Effector CD4-positive, alpha-beta T cell (primary cell): ENCODE measurements at places on chromosomes 7 and 10.

DNA sequence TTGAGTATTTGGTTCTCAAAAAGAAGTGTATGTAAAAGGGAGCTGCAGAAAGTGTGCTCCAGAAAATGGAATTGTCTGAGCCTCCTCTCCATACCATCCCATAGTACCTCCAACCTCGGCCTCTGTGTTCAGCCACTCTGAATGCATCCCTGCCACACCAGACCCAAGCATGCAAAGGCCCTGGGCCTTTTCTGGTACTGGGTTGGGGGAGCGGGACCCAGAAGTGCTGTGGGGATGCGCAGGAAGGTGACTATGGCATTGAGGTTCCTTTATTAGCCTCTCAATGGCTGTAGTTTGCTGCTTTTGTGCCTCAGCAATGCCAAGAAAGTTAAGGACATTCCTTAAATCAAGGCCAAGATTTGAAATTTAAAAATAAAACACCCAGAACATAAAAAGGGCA, 2.1 kb upstream of the KCNMA1 start:
- no peak for DNase-seq

DNA sequence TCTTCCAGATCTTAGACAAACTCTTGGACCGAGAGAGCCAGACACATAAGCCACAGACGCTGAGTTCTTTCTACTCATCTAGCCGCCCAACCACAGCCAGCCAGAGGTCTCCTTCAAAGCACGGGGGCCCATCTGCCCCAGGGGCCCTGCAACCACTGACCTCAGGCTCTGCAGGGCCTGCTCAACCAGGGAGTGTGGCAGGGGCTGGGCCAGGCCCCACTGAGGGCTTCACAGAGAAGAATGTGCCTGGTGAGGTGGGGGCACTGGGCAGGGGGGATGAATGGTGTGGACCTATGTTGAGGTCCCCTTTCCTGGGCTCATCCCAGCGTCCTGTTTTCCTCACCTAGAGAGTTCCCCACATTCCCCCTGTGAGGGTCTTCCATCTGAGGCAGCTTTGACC, 11.4 kb downstream of the ZSWIM8 start:
- DNase-seq: no peak

DNA sequence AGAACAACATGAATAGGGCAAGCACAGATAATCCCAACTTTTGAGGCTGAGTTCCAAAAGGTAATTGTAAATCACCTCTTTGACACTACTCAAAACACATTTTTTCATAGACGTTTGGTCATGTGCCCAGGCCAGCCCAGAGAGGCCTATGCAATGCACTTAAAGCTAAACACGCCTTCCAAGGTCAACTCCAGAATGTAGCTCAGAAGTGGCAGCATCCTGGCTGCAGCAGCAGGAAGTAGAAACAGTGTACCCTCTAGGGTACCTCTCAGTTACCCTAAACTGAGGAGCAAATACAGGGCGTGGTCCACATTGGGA, 58.7 kb downstream of the OSBPL3 start:
- no peak for DNase-seq

- no peak for DNase-seq
These were observed 31.5 kb downstream of the UNC5B start for GRCh38 chr10:71243756-71244395.

DNA sequence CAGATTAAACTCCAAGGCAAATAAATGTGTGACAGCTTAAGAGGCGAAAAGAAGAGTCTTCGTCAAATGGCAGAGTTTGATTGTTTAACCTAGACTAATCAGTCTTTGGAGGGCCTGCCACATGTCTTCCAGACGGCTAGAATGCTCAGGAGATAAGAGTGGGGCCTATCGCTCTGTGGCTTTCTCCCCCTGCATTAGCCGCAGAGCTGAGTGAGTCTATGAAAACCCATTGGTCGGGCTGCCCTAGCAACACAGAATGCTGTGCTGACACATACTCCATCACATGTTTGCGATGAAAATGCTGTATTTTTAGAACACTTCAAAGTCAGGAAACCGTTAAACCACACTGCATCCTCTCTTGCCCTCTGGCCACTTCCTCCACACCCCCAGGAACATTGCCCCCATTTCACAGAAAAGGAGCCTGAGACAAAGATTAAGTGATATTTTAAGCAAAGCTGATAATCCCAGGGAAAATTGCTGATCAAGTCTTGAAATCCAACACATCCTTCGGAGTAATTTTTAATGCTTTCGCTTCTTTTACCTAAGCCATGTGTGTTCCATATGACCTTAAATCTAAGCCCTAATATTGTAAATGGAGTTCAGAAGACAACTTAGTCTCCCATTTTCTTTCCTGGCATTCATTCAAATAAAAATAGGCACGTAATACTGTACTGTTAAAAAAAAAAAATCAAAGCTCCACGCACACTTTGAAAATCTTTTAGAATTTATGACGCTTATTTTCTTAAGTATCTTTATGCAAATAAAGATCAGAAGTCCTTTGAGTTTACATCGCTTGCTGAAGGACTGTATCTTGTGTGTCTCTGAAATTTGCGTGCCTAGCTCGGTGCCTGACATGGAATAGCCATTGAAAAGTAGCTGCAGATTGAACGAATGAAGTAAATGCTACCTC, 161.2 kb downstream of the CELF2 start:
- DNase-seq: peak; percentile 87

DNA sequence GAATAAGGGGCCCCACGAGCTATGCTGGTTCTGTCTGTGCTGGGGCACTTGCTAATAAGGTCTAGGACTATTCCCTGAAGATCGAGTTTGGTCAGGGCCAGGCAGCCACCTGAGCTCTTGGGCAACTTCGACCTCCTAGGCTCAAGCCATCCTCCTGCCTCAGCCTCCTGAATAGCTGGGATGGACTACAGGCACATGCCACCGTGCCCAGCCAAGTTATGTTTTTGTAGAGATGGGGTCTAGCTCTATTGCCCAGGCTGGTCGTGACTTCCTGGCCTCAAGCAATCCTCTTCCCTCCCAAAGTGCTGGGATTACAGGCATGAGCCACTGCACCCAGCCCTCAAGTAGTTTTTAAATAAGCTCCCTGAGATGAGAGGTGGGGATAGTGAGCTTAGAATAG, 2.9 kb downstream of the ZP3 start:
- DNase-seq: no peak

DNA sequence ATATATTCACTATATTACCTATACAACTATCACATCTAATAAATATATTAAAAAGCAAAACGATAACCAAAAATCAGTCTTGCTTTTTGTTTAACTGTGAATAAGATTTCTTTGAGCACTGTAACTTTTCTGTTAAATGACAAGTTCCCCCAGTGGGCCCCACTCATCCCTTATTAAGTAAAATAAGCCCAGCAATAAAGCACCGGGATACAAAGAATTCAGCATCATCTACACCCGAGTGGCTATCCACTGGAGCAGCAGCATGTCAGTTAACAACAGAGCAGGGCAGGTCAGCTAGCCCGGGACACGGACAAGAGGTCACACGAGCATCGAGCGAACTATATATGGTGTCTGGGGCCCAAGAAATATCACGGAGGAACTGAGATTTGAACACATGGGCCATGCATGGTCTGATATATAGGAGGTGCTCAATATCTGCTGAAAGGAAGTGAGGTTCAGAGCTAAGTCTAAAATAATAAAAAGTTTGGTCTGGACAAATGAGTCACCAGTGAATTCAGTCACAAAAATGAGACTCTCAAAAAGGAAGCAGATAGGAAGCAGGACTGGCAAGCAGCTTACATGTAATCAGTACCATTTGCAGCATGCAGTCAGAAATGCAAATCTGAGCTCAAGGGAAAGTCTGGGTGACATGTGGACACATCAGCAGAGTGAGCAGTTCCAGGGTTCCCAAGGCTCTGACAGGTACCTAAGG, 4.1 kb downstream of the ERCC6 start:
- DNase-seq: no peak

GRCh38 chr7:17521437-17521836, 223.0 kb downstream of the AHR start:
- DNase-seq: no peak

- DNase-seq: no peak
These were observed 173.3 kb upstream of the ZMIZ1 start for GRCh38 chr10:78895469-78895868.

- no peak for DNase-seq
These were observed 406.0 kb downstream of the PHF14 start for GRCh38 chr7:11379641-11380040.

DNA sequence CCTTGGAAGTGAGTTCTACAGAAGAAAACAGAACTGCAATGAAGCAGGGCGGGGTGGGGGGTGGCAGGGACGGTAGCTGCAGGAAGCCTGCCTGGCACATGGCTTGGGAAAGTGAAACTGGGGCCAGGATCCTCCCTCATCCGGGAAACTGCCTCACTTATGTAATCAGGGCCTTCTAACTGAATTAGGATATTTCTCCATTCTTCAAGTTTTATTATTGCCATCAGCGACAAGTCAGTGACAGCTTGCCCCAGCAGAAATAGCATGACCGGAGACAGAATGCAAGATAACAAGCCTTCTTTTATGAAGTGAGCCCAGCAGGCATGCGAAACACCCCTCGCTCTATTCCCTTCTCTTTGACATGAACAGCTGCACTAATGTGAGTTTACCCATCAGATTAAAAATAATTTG, 77.5 kb upstream of the CACUL1 start:
- DNase-seq: no peak

- no peak for DNase-seq
These were observed 6.6 kb upstream of the PON1 start for GRCh38 chr7:95330961-95331337.

DNA sequence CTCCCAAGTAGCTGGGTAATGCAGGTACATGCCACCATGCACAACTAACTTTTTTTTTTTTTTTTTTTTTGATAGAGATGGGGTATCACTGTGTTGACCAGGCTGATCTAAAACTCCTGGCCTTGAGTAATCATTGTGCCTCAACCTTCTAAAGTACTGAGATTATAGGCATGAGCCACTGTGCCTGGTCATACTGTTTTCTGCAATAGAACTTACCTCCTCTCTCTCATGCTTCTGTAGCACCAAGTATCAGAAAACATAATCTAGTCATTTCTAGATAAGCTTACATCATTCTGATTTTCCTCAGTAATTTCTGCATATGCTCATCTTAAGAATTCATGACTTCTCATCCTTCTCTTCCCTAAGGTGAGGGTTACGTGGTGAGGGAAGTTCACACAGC, 210.0 kb downstream of the IMMP2L start:
- DNase-seq: no peak
